HuH-7 (cell line): ENCODE measurements at places on chromosomes 11 and 22.

GRCh38 chr11:34960277-34960676, 43.9 kb downstream of the PDHX start:
- no peak for DNase-seq

GRCh38 chr11:125124618-125124992, 13.2 kb upstream of the TMEM218 start:
- no peak for DNase-seq

DNA sequence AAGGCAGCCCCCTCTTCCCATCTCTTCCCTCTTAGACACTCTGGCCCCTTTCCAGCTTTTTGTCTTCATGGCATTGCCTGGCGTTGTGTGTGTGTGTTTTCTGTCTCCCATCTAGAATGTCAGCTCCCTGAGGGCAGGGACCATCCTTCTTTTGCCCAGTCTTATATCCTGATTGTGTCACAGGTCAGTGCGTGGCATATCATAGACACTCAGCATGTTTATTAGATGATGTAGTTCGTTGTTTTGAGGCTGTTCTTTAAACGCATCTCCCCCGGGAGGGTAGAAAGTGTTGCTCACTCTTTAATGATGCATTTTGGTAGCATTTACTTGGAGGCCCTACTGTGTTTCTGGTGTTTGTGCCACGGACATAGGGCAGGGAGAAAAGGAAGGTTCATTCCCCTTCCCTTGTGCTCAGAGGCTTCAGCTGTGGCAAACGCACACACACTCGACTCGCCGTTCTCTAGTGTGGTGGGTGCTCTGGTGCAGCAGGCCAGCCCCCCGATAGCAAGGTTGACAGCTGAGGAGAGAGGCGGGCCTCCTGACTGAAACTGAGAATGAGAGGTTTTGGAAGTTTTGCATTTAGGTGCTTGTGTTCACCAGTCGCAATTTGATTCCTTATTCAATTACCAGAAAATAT, 60.2 kb downstream of the TNRC6B start:
- DNase-seq = no peak

DNA sequence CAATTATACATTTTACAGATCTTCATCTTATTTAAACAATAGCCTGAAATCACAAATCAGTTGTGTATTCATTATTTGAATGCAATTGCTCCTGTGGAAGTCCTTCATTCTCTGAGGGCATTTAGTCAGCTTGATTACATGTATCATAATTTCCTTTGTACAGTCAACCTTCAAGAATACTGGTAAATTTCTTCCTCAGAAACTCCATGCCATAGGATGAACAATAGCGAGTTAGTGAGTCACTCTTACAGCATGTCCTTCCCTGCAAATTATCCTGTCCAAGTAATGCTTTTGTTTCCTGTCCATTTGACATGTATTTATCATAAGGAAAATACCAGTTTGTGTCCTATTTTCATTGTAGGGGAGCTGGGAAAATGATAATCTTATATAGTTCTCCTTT, 3.8 kb downstream of the OR10S1 start:
- no peak for DNase-seq

DNA sequence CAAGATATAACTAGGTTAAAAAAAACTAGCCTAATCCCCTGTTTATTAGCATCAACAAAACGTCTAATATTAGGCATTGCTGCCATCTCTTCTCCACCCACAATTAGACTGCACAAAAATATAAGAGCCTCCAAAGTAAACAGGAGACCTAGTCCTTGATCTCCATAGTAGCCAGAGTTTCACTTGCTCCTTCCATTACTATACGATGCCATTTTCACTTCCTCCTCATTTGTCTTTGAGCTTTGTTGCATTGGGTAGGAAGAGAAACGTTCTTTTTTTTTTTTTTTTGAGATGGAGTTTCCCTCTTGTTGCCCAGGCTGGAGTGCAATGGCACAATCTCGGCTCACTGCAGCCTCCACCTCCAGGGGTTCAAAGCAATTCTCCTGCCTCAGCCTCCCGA, 42.3 kb upstream of the RDX start:
- DNase-seq = no peak

DNA sequence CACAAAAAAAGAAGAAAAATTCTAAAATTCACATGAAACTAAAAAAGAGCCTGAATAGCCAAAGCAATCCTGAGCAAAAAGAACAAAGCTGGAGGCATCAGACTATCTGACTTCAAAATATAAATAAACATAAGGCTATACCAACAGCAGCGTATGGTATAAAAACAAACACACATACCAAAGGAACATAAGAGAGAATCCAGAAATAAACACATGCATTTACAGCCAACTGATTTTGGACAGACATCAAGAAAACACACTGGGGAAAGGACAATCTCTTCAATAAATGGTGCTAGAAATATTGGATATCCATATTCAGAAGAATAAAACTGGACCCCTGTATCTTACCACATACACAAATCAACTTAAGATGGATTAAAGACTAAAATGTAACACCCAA, 2.8 kb upstream of the MTMR2 start:
- DNase-seq = no peak

DNA sequence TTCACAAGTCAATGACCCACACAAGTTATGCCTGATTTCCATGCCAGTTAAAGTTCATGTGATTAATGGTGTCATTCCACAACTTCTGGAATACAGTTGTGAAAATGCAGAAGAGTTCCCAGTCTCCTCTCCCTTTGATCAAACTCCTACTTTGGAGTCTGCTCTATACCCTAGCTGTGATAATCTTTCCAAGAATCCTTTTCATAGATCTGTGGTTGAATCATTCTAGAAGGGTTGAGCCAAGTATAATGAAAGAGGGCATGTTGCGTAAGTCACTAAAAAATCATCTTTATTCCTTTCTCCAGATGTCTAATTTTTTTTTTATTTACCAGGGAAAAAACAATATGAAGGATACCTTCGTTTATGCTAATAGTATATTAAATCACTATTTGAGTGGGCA, 89.7 kb upstream of the CARD18 start:
- DNase-seq = no peak

GRCh38 chr11:44912270-44912987, 38.3 kb downstream of the TP53I11 start:
- no peak for DNase-seq

DNA sequence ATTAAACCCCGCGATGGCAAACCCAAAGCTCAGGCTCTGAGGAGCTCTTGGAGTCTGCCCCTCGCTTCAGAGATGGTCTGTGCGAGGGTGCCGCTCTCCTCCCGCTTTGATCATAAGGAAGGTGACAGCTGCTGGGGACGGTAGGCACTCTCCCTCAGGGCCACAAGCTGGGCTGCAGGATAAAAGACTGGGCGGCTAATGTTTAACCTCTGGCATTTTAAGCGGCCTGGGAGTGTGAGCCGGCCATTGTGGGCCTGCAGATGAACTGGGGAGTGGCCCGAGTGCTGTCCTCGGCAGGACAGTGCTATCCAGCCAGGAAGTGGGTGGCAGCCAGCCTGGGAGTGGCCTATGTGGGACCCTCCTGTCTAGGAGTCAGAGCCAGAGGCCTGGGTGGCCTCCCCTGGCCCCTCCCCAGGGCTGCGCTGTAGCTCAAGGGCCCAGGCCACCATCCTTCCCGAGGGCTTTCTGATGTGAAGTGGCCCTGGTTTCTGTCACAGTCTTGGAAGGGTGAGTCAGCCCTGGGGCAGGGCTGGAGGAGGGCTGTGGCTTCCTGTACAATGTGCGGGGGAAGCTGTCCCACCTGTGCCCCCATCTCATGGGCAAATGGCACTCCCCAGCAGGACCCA, 58.7 kb upstream of the PRODH start:
- peak; percentile 60 for DNase-seq

GRCh38 chr11:117376517-117376916, 48.9 kb downstream of the CEP164 start:
- DNase-seq = no peak

- DNase-seq = no peak
Observed at GRCh38 chr11:96194581-96195374, 148.2 kb downstream of the MAML2 start.

DNA sequence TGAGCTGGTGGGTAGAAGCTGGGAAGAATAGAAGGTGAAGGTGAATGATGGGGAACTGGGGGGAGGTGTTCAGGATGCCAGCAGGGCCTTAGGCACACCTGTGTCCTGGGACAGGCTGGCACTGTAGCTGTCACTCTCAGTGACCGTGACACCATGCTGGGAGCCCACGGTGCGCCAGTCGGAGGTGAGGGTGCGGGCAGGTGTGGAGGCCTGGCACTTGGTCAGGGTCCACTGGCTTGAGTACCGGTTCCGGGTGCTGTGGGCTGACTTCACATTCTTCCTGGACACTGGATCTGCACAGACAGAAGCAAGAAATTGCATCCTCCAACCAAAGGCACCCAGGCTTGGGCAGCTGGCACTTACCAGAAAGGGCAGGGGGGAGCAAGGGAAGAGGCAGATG, 103.8 kb downstream of the CEP164 start:
- DNase-seq = no peak

- DNase-seq = no peak
Observed at GRCh38 chr11:27514558-27514957, 8.0 kb upstream of the LIN7C start.

DNA sequence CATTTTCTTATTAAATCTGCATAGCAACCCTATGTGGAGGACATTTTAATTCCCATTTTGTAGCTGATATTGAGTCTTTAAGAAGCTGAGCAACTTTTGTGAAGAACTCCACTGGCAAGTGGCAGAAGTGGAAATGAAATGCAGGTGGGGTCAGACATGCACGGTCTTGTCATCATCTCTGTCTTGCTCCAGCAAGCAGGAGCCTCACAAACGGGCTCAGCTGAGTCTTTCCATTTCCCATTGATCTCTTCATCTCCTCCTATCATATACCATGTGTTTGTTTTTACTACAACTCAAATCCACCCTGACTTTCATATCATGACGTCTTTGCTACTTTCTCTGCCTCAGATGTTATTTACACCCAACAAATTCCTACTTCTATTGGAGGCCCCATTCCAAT, 97.9 kb upstream of the TENM4 start:
- DNase-seq = no peak

DNA sequence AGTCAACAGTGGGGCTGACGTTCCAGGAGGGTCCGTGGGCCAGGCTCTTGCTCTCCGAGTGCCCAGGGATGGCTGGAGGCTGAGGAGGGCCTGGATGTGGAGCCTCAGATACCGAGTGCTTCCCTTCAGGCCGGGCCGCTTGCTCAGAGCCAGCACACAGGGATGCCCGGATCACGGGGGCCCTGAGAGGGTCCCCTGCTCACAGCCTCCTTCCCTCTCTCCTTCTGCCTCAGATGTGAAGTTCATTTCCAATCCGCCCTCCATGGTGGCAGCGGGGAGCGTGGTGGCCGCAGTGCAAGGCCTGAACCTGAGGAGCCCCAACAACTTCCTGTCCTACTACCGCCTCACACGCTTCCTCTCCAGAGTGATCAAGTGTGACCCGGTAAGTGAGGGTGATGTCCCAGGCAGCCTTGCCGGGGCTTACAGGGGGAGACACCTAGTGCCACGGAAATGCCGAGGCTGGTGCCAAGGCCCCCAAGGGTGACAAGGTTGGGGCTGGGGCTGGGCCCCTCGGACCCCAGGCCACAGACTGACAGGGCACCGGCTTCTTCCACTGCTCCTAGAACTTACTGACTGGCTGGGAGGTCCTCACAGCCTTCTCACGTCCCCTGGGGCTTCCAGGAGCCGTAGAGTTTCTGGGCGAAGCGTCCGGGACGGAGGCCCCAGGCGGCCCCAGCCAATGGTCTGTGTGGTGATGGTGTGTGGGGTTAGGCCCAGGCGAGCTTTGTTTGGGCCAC, 7.0 kb downstream of the CCND1 start:
- DNase-seq = no peak
